ENCODE measurements at places on chromosomes 4 and X.

- no peak for DNase-seq
Observed at GRCh38 chr4:8766610-8767009, 105.0 kb downstream of the HMX1 start.

GRCh38 chr4:150078041-150078578 is at the start of gene DCLK2:
Gene DCLK2 (plus strand): TSS chr4:150078445. CDS start chr4:150079028, 583 bp downstream.
- peak; percentile 92 for DNase-seq

- no peak for DNase-seq
Observed at GRCh38 chr4:100511896-100512295, 5.9 kb downstream of the EMCN start.

- no peak for DNase-seq
Observed at GRCh38 chr4:155615081-155615887, 51.4 kb upstream of the GUCY1A1 start.

DNA sequence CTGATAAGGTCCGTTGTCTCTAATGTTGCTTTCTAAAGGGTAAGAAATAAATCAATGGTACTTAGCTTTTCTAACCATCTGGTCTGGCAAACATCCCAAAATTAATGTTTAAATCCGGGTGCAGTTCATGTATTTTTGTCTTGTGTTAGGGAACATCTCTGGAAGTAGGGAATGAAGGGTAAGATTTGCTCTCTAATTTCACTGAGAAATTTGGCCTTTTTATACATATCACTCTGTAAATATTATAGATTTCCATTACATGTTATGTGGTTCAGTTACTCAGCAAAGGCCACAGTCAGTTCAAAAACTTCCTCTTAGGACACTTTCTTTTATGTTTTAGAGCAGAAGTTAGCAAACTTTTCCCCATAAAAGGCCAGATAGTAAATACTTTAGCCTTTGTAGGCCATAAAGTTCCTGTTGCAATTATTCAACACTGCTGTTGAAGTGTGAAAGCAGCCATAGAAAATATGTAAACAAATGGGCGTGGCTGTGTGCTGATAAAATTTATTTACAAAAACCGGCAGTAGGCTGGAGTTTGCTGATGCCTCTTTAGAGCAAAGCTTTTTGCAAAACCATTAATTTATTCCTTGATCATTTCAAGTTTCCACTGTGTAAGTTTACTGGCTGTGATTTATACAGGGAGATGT is 218.1 kb downstream of the ANTXR2 start:
- DNase-seq, result peak; percentile 38

- DNase-seq, result peak; percentile 23
Observed at GRCh38 chrX:39814391-39814790, 283.4 kb downstream of the BCOR start.

GRCh38 chr4:6322761-6323566 is 53.3 kb downstream of the WFS1 start:
- no peak for DNase-seq

GRCh38 chr4:183906739-183907651 is 1.9 kb downstream of the STOX2 start:
- no peak for DNase-seq

- DNase-seq, result peak; percentile 68
Observed at GRCh38 chrX:16797358-16797757, 11.1 kb downstream of the TXLNG start.

- no peak for DNase-seq
Observed at GRCh38 chr4:21192367-21192766, 492.1 kb downstream of the PACRGL start.

DNA sequence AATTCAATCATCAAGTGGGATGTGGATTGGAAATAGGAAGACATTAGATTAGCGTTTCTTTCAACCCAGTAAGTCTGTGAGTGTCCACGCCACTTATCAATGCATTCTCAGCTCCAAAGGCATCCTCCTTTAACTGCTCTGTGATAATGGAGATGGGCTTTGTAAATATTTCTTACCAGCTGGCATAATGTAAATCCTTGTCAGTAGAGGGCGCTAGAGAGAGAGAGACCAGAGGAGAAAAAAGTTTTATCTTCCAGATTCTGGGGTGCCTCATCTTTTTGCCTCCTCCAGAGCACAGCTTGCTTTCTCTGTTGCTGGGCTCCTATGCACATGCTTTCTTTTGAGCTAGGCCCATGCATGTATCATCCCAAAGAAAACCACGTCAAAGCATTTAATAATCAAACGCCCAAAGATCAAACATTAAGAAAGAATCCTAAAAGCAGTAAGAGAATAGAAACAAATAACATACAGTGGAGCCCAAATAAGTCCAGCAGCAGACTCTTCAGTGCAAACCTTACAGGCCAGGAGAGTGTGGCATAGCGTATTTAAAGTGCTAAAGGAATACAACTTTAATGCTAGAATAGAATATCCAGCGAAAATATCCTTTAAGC is 9.6 kb upstream of the MTMR1 start:
- no peak for DNase-seq

GRCh38 chrX:50691820-50692219 is 122.2 kb downstream of the SHROOM4 start:
- DNase-seq, result peak; percentile 38

DNA sequence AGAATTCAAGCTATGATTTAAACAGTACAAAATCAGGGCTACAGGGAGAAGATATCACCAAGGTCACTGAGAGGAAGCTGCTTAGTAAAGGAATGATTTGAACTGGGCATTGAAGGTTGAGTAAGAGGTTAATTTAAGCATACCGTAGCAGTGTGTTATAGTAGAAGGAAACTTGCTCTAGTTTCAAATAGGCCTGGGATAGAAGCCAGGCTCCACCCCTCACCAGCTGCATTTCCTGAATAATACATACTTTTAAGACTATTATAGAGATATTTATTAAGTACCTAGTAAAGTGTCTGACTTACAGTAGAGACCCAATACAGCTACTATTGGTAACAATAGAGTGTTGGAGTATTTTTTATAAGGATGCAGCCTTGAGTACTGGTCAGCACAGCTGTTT is 118.0 kb upstream of the GLRA2 start:
- DNase-seq, result no peak

- no peak for DNase-seq
Observed at GRCh38 chr4:7784131-7784870, 155.4 kb downstream of the AFAP1 start.

- DNase-seq, result peak; percentile 68
Observed at GRCh38 chr4:123452616-123453015, 56.0 kb downstream of the SPRY1 start.

- DNase-seq, result no peak
Observed at GRCh38 chr4:2817701-2818350, 24.9 kb downstream of the SH3BP2 start.

DNA sequence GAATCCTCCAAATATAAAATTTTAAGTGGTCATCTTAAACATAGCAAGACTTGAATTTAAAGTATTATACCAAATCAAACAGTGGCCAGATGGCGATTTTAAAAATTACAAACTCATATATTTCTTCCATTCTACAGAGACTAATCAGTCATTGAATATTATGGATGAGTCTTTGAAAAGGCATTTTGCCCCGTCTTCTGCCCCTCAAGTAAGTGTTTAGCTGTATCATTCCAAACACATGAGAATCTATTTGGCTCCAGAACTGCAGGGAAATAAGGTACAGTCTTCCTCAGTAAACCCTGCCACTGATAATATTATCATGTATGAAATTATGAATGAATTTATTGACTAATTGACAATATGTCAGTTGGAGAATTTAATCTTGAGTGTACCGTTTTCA is 191.0 kb downstream of the SLC7A11 start:
- peak; percentile 53 for DNase-seq

DNA sequence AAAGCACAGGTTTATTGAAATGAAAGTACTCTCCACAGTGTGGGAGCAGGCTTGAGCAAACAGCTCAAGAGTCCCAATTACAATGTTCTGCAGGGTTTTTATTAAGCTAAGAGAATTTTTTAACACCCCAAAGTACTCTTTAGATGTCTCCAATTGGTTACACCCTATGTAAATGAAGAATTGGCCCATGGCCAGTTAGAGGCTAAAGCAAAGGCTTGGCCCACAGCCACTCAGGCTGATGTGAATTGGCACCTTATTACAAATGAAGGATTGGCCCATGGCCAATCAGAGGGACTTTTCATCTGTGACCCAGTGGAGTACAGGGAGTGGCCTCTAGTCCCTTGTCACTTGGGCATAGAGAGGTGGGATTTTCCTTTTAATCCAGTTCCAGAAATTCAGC is 30.1 kb upstream of the IQCM start:
- DNase-seq, result no peak

DNA sequence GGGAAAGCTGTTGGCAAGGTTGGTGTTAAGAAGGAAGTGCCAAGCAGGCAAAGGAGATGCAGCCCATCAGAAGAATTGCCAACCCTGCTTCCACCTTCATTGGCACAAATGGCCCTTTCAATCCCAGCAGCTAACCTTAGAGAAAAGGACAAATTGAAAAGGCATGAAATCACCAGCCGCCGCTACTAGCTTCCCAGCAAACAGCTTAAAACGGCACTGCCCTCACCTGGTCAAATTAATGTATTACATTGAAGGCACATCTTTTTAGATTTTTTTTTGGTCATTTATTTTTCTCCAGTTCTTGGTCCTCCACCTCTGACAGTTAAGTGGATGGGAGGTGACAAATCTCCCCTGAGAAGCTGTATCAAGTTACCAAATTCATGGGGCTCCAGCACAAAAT is 51.0 kb upstream of the NHSL2 start:
- DNase-seq, result peak; percentile 36

- DNase-seq, result no peak
Observed at GRCh38 chrX:68203646-68204045, 229.6 kb downstream of the OPHN1 start.

- no peak for DNase-seq
Observed at GRCh38 chr4:53514509-53514908, 76.8 kb downstream of the LNX1 start.

DNA sequence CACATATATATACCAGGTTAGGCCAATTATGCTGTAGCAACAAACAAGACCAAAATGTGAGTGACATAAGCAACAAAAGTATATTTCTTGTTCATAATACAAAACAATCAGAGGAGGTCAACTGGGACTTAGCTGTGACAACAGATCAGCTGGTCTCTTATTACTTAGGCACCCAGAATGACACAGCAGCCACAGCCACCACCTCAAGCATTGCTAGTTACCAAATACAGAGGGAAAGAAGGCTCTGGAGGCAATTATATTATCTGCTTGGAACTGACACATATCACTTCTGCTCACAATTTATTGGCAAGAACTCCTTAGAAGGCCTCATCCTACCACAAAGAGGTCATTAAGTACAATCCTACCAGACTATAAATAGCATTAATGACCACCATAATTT is 15.2 kb downstream of the ATOH1 start:
- DNase-seq, result no peak

GRCh38 chr4:19831644-19832285 is 419.9 kb upstream of the SLIT2 start:
- peak; percentile 29 for DNase-seq

DNA sequence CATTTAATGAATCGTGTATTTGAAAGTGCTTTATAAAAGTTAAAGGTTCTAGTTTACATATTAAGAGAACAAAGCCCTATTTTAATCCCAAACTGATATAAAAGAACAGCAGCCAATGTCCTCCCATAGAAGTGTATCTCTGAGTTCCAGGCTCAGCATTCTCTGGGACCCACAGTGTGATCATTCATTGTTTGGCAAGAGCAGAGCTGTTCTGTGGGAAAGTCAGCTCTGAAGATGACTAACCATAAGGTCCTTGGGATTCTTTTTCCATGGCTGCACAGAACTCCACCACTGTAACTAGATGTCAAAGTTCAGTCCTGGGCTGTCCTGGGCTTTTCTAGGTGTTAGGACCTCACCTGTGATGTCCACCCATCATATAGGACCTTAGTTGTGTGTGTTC is 157.0 kb upstream of the TLL1 start:
- DNase-seq, result no peak

- peak; percentile 60 for DNase-seq
Observed at GRCh38 chr4:123398066-123398852, 1.7 kb downstream of the SPRY1 start.

GRCh38 chr4:7500404-7500803 is 65.7 kb upstream of the PSAPL1 start:
- no peak for DNase-seq

DNA sequence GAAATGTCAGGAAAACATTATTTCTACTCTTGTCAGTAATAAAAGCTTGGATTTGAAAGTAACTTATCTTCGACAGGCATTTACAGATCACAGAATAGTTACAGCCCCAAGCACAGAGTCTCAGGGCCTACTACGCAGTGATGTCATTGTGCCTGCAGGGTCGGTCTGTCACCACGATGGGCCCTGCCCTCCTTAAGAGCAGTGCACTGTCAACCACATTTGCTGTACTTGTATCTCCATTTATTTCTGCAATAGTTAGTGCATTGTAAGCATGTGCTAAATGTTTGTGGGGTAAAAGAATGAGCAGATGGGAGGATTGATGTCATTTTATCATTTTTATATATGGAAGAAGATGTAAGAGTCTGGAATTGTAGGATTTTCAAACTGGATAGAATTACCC is 13.6 kb upstream of the CCKAR start:
- no peak for DNase-seq

DNA sequence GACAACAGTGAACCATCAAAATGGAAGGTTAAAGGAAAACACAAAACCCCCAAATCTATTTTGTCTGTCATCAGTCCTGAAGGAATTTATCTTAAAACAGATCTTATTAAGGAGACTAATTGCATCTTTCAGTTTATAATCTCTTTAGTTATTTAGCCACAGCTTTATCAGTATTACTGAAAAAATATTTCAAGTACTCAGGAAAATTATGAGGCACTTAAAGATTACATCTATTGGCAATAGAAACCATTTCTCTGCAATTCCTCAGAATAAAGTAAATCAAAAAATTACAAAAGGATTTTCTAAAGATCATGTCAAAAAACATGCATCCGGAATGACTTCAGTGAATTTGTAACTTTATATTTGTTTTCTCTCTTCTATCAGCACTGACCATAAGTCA is 35.2 kb downstream of the ANTXR2 start:
- DNase-seq, result no peak

DNA sequence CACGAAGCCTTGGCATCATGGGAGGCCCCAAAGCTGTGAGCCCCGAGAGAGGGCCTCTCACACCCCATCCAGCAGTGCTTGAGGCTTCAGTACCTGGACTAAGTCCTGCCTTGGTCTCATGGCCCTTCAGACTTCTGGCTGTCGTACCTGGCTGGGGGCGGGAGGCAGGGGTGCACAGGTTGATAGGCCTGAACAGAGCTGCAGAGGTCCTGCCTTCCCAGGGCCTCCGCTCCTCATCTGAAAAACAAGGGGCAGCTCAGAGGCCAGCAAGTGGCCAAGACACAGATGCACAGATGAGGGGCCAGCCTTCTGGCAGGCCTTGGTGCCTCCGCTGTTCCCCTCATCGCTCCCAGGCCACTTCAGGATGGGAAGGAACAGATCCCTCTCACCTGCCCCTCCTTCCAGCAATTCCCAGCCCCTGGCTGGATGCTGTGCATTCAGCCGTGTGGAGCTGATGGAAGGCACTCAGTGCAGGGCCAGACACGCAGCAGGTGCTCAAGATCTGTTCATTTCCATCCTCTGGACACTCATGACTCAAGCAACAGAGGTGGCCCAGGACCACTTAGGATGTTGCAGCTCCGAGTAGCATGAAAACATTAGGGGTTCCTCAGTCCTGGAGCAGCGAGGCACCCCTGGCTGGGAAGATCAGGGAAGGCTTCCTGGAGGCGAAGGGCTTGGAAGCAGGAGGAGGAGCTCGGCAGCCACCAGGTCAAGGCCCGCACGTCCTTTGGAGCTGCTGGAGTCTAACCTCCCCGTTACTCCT is 1.4 kb downstream of the ZNF185 start:
- DNase-seq, result no peak
